ENCODE measurements at places on chromosomes 4 and X. TPM values are rescaled to one million over a fixed set of nuclear protein-coding genes. Genes with fewer than 3 reads are reported as not detected.

DNA sequence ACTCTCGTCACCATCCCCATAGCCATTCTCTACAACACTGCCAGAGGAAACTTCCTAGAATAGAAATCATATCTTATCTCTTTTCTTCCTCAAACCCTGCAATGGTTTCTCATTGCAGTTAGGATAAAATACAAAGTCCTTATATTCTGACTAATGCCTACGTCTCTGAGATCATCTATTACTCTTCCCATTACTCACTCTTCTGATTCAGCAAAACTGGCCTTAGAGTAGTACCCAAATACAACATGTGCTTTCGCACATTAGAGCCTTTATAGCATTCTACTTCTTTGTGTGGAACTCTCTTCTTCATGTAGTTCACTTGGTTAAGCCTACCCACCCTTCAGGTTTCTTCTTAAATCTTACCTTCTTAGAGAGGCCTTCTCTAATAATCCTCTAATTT lies 28.0 kb downstream of the LHFPL1 start:
- no peak for DNase-seq

- no peak for DNase-seq
Observed at GRCh38 chrX:17680732-17681413, 56.4 kb upstream of the SCML1 start.

Gene ATP8A1
- total RNA-seq: 36.6 TPM

GRCh38 chr4:133059117-133059516 lies 90.0 kb upstream of the PCDH10 start:
- DNase-seq: no peak

- no peak for DNase-seq
Observed at GRCh38 chr4:68765876-68766275, 49.9 kb upstream of the UGT2B10 start.
